ENCODE measurements at places on chromosomes 3 and 15.

- DNase-seq = no peak
Measured at GRCh38 chr3:115523458-115523857, 99.9 kb upstream of the GAP43 start.

- DNase-seq = no peak
Measured at GRCh38 chr3:127446756-127447155, 143.8 kb downstream of the TPRA1 start.

DNA sequence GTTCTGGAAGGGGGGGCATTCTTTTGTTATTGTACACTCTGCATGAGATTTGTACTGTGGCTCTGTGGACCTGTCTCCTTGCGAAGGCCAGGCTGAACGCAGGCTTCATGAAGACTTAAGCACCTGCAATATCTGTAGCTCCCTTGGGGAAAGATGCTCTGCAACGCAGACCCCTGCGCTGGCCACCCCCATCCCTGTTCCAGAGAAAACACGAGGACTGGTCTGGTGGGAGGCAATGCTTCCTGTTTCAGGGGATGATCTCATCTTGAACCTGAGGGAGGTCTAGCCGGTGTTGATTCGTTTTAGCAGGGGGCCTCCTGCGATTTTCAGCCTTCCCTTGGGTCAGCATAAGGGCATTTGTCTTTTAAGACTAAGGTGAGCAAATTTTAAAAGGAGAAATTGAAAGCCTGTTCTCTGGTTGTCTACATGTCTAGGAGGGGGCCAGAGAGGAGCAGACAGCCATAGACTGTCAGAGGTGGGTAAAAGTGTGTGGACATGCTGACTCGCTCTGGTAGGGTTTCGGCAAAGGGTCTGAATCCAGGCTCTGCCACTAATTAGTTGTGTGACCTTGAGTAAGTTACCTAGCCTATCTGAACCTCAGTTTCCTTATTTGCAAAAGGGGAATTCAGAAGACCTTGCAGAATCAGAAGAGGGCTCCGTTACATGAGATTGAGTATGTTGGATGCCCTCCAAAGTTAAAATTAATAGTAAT, 80.9 kb upstream of the RASGRF1 start:
- no peak for DNase-seq

- DNase-seq = no peak
Measured at GRCh38 chr3:63631670-63632069, 20.8 kb upstream of the SNTN start.

- DNase-seq = no peak
Measured at GRCh38 chr3:4520033-4520816, 27.1 kb downstream of the ITPR1 start.

GRCh38 chr15:64037116-64037515, 9.2 kb downstream of the DAPK2 start:
- DNase-seq = no peak

DNA sequence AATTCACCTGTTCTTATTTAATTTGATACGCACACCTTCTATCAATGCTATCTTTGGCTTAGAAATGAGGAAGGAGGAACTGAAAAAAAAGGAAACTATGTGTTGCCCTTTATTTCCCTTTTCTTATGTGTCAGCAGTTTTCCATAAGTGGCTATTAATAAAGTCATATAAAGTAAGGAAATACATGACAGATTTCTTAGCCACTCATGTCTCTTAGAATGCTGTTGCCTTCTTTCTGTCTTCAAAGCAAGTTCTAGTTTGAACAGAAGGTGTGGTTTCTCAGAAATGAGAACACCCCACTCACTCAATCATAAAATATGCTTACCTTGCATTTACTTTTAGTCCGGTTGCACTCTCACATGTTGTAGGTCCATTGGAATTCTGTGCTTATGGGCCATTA, 640.5 kb upstream of the GRM7 start:
- DNase-seq = no peak

GRCh38 chr3:19539518-19540392, 391.4 kb downstream of the KCNH8 start:
- DNase-seq = no peak

DNA sequence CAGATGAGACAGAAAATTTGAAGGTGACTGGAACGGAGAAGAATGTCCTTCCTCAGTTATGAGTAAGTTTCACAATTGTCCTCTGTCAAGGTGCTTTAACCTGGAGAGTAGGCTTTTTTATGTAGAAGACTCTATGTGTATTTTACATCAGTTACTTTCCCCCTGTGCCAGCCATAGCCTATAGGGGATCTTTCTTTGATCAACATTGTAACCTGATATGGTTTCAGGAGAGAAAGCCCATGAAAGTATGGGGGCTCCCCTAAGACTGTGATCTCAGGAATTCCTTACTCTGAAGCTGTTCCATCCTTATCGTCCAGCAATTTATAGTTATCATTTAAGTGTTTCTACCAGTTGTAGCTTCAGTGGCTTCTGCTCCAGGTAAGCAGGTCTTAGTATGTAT, 1076.3 kb upstream of the EPHA6 start:
- no peak for DNase-seq

- DNase-seq = no peak
Measured at GRCh38 chr15:98722645-98723044, 74.3 kb downstream of the IGF1R start.

GRCh38 chr3:98565237-98565643, 28.2 kb downstream of the CPOX start:
- no peak for DNase-seq

GRCh38 chr3:143935678-143936077, 35.9 kb upstream of the DIPK2A start:
- no peak for DNase-seq

- DNase-seq = no peak
Measured at GRCh38 chr3:159348431-159348830, 546.6 kb downstream of the MFSD1 start.

GRCh38 chr3:122890077-122890719, 95.3 kb downstream of the SLC49A4 start:
- DNase-seq = no peak

GRCh38 chr3:104907507-104907906, 459.2 kb upstream of the ALCAM start:
- no peak for DNase-seq

- no peak for DNase-seq
Measured at GRCh38 chr3:95289295-95289694, 1226.4 kb downstream of the NSUN3 start.

- DNase-seq = no peak
Measured at GRCh38 chr3:102034639-102035451, 185.5 kb downstream of the NFKBIZ start.

- no peak for DNase-seq
Measured at GRCh38 chr3:77506384-77506783, 466.5 kb downstream of the ROBO2 start.

GRCh38 chr15:61404567-61404966, 175.5 kb upstream of the RORA start:
- no peak for DNase-seq

- DNase-seq = no peak
Measured at GRCh38 chr3:152244517-152244888, 24.2 kb upstream of the MBNL1 start.

DNA sequence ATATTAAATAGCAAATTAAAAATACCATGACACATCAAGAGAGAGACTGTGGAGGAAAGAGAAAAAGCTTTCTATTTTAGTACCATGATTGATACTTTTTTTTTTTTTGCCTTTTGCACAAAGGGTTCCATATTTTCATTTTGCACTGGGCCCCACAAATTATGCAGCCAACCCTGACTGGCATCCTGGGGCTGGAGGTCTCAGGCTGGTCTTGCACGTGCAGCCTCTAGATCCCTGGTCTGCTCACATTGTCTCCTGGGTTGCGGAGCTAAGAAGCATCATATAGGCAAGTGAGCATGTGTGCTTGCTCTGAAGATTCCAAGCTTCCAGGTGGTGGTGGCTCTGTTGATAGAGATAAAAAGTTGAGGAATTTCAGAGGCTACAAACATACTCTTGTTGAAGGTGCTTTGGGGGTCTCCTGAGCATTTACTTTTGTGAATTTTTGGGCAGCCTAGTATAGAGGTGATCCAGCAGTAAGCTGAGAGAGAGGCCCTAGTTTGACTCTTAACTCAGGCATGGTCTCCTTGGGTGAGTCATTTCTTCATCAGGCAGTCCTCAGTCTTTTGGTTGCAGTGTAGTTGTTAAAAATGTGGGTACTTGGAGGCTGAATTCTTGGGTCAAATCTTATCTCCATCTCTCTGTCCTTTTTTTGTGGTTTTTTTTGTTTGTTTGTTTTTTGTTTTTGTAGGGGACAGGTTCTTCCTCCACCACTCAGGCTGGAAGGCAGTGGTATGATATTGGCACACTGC, 31.3 kb downstream of the SMAD3 start:
- no peak for DNase-seq

DNA sequence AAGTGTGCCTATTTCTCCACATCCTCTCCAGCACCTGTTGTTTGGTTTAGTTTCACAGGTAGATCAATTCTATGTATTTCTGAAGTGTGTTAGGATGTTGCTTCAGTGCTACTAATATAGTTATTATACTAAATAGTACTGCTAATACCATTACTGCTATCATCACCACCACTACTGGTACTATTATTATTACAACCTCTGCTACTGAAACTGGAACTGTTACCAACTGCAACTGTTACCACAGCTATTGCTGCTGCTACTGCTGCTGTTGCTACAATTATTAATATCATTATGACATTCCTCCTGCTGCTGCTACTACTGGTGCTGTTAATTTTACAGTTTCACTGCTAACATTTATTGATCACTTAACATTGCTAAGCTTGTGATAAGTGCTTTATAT, 8.3 kb upstream of the LMOD3 start:
- no peak for DNase-seq

DNA sequence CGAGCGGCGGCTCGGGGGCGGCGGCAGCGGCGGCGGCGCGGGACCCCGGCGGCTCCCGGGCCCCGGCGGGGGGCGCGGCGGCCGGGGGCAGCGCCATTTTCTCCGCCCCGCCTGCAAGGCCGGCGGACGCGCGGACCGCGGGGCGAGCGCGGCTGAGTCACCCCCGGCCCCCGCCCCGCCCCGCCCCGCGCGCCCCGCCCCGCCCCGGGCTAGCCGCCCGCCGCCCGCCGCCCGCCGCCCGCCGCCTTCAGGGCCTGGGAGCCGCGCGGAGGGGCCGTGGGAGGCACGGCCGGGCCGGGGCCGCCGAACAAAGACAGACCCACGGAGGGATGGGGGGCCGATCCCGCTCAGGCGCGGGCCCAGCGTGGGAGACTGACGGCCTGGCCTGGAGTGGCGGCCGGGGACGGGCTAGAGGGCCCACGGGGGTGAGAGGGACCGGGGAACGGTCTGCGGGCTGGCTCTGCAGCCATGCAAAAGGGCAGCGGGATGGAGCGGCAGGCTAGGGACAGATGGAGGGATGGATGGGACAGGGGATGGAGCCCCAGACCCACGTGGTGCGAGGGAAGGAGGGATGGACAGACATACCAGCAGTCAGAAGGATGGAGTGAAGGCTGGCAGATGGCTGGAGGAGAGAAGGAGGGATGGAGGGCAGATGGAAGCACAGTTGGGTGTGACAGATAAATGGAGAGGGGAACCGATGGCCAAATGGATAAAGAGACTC, at the start of gene EIF4E3:
TSS of gene EIF4E3 (minus strand) at position 132 of the 721 bp plus-strand sequence. CDS start at position 97, 35 bp downstream.
- DNase-seq = peak; percentile 58

- DNase-seq = no peak
Measured at GRCh38 chr3:127015282-127016042, 32.5 kb downstream of the PLXNA1 start.

DNA sequence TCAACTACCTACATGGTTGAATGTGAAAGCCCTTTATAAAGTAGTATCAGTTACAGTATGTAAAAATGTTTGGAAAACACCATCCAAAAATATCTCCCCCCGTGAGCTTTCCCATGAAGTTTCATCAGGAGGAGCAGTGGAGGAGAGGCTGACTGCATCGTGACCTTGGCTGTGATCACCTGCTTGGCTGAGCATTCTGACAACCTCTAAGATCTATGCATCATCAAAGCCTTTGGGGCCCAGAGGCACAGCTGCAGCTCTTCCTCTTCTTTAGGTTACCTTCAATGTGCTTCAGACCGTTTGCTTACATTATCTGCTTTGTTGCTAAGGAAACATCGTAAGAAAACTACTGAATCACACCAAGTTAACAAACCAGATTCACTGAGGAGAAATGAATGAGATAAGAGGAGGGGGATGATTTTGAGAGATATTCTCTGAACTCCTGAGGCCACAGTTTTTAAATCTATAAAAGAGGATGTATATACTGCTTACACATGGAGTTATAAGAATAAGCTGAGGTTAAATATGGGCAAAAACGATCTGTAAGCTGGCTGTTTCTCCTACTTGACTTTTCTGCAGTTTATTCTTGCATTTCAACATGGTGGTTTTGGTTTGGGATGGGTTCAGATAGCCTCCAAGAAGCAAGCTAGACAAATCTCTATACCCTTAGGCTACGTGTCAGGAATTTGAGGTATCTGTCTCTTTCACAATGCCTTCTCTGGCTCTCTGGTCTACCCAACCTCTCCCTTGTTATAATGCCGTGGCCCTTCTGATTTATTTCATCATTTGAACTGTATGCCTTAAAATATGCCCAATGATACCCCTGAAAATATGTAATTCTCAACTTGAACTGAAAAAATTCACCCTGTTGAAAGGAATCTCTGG, 4.0 kb downstream of the GCSAM start:
- DNase-seq = peak; percentile 83

DNA sequence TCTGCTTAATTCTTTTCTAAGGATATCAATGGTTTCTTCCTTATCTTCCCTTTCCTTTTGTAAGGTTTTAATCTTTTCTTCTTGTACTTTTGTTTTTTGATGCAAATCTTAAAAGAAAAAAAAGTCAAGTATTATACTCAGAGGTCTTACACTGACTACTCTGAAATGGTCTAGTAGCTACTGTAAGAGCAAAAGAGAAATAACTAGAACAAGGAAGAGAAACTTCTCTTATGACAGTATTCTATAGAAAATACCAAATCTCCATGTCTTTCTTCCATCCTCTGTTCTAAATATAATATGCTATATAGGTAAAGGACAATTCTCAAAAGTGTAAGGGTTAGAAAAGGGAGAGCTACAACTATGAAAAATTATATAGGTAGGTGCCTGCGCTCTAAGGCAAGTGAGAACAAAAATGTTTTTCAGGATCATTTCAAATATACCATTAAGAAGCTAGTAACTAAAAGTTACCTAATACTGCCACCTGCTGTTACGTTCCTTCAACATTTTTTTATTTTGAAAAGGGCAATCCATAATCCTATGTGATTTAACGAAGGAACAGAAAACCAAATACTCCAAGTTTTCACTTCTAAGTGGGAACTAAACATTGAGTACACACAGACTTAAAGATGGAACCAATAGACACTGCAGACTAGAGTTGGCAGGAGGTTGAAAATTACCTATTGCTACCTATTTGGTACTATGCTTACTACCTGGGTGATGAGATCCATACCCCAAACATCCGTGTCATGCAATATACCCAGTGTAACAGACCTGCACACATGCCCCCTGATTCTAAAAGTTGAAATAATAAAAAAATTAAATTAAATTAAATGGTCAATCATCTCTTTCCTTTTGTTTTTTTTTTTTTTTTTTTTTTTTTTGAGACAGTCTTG, 36.7 kb downstream of the CIP2A start:
- no peak for DNase-seq

- no peak for DNase-seq
Measured at GRCh38 chr3:57078635-57079473, 18.4 kb downstream of the SPATA12 start.

- no peak for DNase-seq
Measured at GRCh38 chr3:166484470-166484869, 647.2 kb upstream of the BCHE start.

GRCh38 chr3:179299999-179300613, 22.7 kb upstream of the ZNF639 start:
- no peak for DNase-seq

GRCh38 chr3:16884748-16885592, at the start of gene PLCL2:
TSS of gene PLCL2 (plus strand) at chr3:16884955. CDS start at chr3:16885040, 85 bp downstream.
- DNase-seq = peak; percentile 50
